ENCODE measurements at places on chromosomes 5 and 9.

GRCh38 chr5:95619514-95620029 is 315 bp upstream of the GPR150 start:
- DNase-seq, result no peak

GRCh38 chr9:98573749-98574278 is 134.9 kb downstream of the GABBR2 start:
- no peak for DNase-seq

DNA sequence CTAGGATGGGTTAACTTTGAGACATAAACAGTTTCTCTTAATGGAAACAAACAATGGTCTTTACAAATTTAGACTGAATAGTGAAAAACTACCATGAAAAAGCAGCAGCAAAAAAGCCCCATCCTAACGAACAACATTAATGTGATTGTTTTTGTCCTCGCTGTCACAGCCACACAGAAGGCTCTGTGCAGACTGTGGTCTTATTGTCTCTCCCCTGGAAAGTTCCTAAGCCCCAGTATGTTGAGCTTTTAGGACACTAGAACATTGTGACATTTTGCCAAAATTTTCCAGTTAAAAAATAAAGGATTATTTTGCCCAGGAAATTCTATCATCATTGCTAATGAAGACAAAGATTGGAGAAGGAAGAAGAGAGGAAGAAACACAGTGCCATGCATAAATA is 12.6 kb upstream of the SOWAHA start:
- no peak for DNase-seq

- no peak for DNase-seq
Measured at GRCh38 chr5:146644831-146645230, 128.8 kb upstream of the GPR151 start.

DNA sequence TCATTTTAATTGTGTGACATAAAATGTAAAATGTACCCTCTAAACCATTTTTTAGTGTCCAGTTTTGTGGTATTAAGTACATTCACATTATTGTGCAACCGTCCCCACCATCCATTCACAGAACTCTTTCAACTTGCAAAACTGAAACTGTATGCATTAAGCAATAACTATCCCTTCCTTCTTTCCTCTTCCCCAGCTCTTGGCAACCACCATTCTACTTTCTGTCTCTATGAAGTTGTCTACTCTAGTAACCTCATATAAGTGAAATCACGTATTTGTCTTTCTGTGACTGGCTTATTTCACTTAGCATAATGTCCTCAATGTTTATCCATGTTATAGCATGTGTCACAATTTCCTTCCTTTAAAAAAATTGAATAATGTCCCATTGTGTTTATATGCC is 142.4 kb downstream of the C9orf152 start:
- no peak for DNase-seq
